Cortex of kidney (tissue), 1 donor: ENCODE measurements at places on chromosomes 13 and 19.

DNA sequence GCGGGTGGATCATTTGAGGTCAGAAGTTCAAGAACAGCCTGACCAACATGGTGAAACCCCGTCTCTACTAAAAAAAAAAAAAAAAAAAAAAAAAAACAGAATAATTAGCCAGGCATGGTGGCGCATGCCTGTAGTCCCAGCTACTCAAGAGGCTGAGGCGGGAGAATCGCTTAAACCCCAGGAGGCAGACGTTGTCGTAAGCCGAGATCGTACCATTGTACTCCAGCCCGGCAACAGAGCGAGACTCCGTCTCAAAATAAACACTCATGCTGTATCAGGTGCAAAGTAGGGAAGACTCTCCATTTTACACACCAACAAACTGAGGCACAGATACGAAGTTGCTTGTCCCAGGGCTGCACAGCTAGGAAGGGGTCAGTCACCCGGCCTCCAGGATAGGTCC is 15.6 kb downstream of the TLE6 start:
- DNase-seq = no peak

GRCh38 chr19:28710278-28710677 is 502.7 kb downstream of the UQCRFS1 start:
- no peak for DNase-seq

GRCh38 chr13:28392428-28392827 is 102.5 kb downstream of the FLT1 start:
- no peak for DNase-seq

DNA sequence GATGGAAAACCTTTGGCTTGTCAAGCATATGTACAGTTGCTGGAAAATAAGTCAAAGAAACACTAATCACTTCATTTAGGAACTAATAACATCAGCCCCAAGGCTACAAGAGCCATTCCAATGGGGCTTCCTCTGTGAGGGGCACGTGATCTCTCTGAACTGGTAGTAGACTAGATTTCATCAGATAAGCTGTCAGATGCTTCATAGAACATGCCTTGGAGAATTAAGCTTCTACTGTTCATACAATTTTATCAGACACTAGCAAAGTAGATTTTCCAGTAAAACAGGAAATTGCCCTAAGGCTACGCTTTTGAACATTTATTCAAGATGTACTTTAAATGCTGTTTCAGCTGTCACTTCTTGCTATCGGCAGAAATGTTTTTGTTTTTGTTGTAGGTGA is 107.8 kb downstream of the EDNRB start:
- DNase-seq = no peak

- no peak for DNase-seq
Observed at GRCh38 chr19:4649392-4650047, 10.2 kb downstream of the TNFAIP8L1 start.

- DNase-seq = no peak
Observed at GRCh38 chr13:52810011-52810410, 38.4 kb downstream of the PCDH8 start.

DNA sequence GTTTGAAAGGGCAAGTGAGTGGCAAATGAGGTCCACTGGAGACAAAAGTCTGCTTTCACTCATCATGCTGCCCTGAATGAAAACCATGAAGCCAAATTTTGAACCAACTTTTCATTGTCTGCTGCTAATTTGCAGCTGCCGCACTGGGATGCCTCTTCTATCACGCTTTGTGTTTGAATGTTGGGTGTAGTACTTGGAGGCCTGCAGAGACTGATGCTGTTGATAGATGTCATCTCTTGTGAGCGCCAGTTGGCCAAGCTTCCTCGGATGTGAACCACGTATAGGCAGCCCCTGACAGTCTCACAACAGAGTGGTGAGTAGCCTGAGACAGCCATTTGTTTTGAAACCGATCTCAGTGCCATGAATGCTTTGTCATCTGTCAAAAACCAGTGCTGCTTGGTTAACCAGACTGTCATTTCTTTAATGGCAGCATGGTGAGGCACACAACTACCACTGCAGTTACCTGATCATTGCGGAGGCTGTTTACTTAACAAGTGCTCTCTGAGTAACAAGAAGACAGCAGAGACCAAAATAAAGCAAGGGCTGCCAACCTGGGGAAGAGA is 31.2 kb upstream of the SLC10A2 start:
- DNase-seq = no peak
